Muscle of back (tissue), 13 donors: ENCODE measurements at places on chromosomes 12 and 14. TPM values are rescaled to one million over a fixed set of nuclear protein-coding genes. Genes with fewer than 3 reads are reported as not detected.

OVCH1 gene
- polyA plus RNA-seq, result 0.13 TPM

PMEL gene
- 0.97 TPM for polyA plus RNA-seq

INSM2 gene
- polyA plus RNA-seq, result not detected

MYF6 gene
- 83.7 TPM for polyA plus RNA-seq

AQP5 gene
- polyA plus RNA-seq, result 0.59 TPM
